ENCODE measurements at places on chromosomes 2 and 18.

DNA sequence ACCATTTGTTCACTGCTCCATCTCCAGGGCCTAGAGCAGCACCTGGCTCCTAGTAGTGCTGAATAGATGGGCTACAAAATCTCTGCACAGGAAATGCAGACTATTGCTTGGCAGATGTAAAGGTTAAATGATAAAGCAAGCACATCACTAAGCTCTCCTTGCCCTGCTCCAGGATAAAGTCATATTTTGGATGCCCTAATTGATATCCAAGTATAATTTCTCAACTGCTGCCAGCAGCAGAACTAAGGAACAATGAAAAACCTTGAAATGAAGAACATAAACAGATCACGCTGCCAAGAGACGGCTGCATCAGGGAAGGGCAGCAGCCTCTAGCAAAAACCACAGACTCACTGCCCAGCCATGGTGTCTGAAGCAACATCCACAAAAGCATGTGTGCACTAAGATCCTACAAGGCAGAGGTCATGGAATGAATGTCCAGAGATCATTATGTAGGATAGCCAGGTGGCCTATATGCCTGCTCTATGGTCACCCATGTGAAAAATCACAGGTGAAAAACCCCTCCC, 134.7 kb downstream of the TMEM163 start:
- no peak for DNase-seq

- DNase-seq: no peak
Observed at GRCh38 chr18:52216109-52216508, 123.9 kb upstream of the DCC start.

DNA sequence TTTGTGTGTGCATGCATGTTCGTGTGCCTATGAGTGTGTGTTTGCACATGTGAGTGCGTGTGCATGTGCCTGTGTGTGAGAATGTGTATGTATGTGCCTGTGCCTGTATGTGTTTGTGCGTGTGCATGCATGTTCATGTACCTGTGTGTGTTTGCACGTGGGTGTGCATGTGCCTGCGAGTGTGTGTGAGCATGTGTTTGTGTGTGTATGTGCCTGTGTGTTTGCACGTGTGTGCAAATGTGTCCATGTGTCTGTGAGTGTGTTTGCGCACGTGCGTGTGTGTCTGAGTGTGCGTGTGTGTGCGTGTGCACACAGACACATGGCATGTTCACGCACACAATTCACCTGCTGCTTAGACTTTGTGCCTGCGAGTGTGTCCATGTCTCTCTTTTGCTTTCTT, 853.5 kb upstream of the SALL3 start:
- DNase-seq: no peak

- DNase-seq: no peak
Observed at GRCh38 chr18:40346146-40346545, 1608.9 kb upstream of the PIK3C3 start.

DNA sequence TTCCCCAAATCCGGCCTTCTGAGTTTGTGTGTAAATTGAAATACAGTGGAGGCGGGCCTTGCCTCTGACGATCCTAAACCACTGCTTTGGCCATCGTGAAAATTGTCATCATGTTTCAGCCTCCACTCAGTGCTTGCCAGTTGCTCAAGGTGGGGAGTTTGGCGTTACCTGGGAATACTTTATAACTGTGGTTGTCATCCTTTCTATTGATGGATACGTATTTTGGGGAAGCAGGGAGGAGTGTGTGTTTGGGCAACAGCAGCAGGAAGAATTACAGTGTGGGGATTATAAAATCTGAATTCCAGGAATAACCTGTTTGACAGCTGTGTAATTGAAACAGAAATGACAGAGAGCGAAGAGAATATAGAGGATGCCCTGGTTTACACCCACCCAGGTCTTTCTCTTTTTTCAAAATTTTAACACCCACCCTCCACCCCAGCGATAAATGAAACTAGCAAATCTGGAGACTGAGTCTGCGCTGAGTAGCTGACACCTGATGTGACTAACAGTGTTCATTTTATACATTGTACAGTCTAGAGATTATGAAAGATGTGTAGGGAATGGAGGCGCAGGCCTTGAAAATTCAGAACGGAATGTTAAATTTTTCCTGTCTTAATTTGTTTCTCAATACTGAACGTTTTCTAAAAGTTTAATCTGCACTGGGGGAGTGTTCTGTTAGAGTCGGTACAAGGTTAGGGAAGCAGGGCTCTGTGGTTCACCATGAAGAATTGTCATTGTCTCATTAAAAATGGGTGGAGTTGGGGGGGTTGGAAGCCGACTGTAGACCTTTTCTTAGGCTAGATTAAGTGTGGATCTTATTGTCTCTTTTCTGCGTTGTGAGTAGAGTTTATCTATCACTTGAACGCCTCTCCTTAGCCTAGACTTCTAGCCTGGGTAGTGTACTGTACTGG, 1.6 kb downstream of the MAP4K4 start:
- peak; percentile 53 for DNase-seq

- DNase-seq: peak; percentile 49
Observed at GRCh38 chr18:8754995-8755960, 49.9 kb downstream of the MTCL1 start.

DNA sequence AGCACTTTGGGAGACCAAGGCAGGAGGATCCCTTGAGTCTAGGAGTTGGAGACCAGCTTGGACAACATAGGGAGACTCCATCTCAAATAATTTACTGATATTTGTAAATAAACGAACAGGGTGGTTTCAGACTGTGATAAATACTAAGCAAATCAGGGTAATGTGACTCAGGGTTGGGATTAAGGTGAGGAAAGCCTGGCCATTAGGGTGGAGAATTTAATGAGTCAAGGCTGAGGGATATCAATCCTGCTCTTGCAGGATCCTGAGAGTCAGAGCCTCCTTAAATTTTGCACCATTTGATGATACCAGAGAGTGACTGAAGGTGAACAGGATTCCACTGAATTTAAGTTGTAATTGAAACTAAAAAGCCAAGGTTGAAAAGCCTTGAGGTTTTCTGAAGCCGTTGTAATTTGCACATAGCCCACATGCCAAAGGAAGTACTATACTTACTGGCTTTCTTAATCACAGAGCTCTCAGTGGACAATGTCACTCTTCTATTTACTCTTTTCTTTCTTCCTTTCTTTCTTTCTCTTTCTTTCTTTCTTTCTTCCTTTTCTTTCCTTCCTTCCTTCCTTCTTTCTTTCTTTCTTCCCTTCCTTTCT, 28.6 kb upstream of the AP1S3 start:
- no peak for DNase-seq

Data from CD4-positive, alpha-beta T cell treated with Interferon alpha-2 for 1 hour (primary cell).